AG08395 (cell line): ENCODE measurements at places on chromosomes 6 and 20.

- no peak for DNase-seq
These were observed 15.2 kb downstream of the NPEPL1 start for GRCh38 chr20:58707770-58708169.

GRCh38 chr20:2329286-2329685 is 33.5 kb downstream of the TGM3 start:
- DNase-seq, result no peak

- DNase-seq, result no peak
These were observed 20.2 kb downstream of the SDCBP2 start for GRCh38 chr20:1308702-1309095.

DNA sequence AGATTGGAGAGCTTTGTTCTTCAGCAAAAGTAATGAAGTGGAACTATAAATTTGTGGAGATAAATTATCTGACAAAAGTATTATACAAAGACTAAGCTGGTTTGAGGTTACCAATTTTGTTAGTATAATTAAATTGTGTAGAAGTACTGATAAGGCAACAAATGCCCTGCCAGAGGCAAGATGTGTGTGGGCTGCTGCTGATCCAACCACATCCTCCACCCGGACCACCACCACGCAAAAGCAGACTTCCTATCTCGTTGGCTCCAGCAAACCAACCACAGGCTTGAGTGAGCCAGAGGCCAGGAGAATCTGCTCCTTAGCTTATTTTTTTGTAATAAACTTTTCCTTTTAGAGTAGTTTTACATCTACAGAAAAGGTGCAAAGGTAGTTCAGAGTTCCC is 1.1 kb upstream of the MYLK4 start:
- no peak for DNase-seq

GRCh38 chr6:132490024-132490423 is 22.9 kb downstream of the STX7 start:
- DNase-seq, result peak; percentile 81
